ENCODE measurements at places on chromosomes 4 and X. TPM values are rescaled to one million over a fixed set of nuclear protein-coding genes. Genes with fewer than 3 reads are reported as not detected.

The KLKB1 gene
- 3.7 TPM for total RNA-seq

GRCh38 chr4:82421796-82422560, 8.3 kb downstream of the HNRNPDL start:
- DNase-seq = no peak

DNA sequence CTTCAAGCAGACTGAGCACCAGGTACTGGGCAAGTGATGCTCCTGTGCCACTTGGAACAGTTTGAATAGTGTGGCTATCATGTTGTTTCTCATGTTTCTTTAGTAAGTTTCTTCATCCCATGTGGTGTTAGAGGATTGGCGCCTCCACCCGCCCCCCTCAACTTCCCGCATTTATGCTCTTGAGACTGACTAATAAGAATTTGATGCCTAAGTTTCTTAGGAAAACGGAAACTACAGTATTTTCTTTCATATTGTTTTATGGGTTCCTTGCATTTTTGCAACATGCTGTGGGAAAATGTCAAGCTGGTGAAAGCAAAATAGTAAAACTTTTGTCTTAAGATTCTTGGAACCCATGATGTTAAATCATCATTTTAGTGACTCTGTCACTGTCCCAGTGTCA, 101.2 kb upstream of the SLC4A4 start:
- no peak for DNase-seq

- no peak for DNase-seq
Observed at GRCh38 chr4:127578967-127579366, 53.8 kb upstream of the INTU start.

- DNase-seq = no peak
Observed at GRCh38 chr4:127084666-127085065, 548.1 kb upstream of the INTU start.

DNA sequence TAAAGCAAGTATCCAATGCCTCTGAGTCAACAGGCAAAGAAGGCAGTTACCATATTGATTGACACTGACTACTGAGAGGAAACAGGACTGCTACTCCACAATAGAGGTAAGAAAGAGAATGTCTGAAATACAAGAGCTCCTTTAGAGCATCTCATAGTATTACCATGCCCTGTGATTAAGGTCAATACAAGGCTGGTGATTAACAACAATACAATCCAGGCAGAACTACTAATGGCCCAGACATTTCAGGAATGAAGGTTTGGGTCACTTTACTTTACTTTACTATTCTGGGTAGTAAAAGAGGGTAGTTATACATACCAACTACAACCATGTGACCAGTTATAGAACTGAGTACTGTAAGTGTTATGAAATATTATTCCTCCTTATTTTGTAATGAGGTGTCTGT, 44.5 kb downstream of the BRWD3 start:
- DNase-seq = no peak

DNA sequence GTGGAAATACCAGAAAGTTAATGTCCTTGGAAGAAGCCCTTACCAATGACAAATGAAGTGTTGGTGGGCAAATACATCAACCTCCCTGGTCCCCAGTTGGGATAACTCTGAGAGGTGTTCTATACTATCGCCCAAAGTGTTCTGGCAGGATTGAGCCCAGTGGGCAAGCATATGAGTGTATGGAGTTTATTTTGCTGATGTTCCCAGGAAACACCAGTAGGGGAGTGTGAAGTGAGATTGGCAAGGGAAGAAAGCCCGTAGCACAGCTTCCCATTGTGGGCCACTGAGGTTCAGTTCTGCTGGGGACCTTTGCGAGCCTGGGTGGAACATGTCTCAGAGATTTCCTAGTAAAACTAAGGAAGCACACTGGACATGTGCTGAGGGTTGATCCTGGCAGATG, 65.1 kb downstream of the ARHGAP6 start:
- DNase-seq = no peak

- DNase-seq = no peak
Observed at GRCh38 chr4:80075995-80076675, 3.1 kb upstream of the ANTXR2 start.

- no peak for DNase-seq
Observed at GRCh38 chr4:8700531-8700930, 108.0 kb downstream of the CPZ start.

Data from mucosa of gallbladder (tissue), 1 donor.